Right atrium auricular region (tissue), 2 donors: ENCODE measurements at places on chromosomes 11 and 22. TPM values are rescaled to one million over a fixed set of nuclear protein-coding genes. Genes with fewer than 3 reads are reported as not detected.

- DNase-seq, result peak; percentile 38
These were observed 5.2 kb upstream of the PLET1 start for GRCh38 chr11:112265659-112266409.

DNA sequence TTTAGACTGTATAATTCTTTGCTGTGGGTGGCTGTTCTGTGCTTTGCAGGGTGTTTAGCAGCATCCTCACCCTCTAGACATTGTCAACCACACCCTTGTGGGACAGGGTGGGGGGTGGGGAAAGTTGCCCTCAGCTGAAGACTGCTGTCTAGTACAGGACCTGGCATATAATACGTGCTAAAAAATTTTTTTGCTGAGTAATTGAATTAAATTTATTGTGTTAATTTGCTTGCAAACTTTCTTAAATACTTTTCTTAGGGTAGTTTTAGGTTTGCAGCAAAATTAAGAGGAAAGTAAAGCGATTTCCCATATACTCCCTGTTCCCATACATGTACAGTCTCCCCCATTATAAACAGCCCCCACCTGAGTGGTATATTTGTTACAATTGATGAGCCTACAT lies 268.5 kb downstream of the SOX6 start:
- DNase-seq, result no peak

DNA sequence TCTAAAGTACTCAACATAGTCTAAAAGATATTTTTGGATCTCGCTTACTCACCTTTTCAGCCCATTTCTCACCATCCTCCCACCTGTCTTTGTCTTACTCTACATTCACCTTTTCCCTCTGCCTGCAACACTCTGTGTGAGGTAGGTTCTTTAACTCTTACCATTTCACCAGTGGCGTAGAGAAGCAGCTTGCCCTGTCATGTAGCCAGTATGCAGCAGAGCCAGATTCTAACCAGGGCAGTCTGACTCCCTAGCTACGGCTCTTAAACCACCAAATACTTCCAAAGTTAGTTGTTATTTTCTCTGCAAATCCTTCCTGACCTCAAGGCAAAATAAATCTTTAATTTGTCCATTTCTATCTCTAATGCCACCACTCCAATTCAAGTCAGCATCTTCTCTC lies 7.5 kb downstream of the ALG8 start:
- no peak for DNase-seq

DNA sequence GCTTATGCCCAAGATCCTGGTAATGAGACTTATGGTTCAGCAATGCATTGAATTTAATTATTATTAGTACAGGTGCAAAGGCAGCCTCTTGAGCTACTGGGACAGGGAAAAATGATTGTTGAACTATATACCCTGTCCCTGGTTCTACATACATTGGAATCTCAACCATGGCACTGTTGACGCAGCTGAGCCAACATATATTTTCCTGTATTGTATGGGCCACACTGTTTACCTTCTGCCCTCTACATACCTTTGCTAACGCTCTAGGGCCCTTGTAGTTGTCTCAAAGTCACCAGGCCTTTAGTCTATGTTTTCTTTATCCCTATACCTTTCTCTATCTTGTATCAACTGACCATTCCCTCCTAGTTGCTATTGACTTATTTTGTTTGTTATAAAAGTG lies 22.6 kb downstream of the KREMEN1 start:
- DNase-seq, result no peak

DNA sequence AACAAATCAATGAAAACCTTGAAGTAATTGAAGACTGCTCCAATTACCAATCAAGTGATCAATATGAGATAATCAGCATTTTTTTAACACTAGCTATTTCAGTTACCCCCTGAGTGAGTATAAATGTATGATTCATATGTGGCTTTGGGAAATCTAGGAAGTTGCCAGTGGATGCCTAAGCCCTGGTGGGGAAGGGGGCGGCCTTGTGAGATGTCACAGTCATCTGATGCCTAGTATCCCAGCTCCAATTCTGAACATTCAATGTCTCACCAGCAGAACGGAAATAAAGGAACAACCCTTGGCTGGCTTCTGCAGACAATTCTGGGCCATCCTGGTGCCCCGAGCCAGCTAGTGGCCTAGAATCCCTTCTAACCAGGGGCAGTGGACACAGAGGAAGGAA lies 58.5 kb upstream of the TIMP3 start:
- DNase-seq, result no peak

GRCh38 chr11:47413908-47414684 lies 5.7 kb downstream of the SLC39A13 start:
- DNase-seq, result no peak

DNA sequence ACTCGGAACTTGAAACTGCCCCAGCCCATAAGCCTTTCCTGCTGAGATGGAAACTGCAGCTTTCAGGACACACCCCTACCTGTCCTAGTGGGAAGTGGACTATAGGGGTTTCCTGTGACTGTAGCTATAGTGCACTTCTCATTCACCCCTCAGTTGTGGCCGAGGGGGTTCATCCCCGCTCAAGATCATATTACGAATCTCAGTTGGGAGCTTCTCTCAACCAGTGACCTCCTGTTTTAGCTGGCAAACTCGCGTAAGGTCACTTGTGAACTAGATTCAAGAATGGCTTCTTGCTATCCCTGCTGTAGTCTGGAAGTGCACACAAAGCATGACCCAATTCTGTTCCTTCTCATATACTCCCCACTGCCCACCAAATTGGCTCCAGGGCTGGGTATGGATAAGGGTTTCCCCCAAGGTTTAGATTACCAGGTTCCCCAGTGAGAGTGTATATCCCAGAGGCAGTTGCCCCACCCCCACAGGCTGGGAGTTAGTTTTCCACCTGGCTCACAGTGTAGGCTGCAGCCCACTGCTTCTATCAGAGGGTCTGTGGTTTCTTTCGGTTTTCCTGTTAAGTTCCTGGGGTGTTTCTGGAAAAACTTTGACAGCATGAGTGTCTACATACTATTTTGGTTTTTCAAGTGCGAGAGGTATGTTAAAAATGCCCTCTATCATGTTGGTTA lies 812.9 kb downstream of the JRKL start:
- DNase-seq, result no peak

GRCh38 chr22:22906907-22907550 lies 19.4 kb downstream of the IGLL5 start:
- DNase-seq, result no peak

GRCh38 chr11:125166764-125167291 lies 2.3 kb downstream of the PKNOX2 start:
- DNase-seq, result no peak

DNA sequence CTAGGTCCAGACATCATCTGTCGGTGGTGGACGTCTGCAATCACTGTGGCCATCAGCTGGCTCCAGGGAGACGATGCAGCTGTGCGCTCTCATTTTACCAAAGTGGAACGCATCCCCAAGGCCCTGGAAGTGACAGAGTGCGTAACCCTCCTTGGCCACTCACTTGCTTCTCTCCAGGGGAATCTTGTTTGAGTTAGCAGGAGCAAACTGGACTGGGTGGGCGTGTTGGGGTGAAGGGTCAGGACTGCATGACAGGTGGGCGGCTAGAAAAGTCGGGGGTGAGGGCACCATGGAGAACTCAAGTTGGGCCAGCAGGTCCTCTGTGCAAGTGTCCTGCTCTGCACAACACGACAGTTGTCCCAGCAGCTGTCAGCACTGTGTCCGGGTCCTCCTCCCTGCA lies 16.2 kb downstream of the SHISA8 start:
- no peak for DNase-seq

GRCh38 chr22:44024288-44024921 lies at the start of gene PARVB:
Gene PARVB, plus strand, starts transcription at chr22:44024302. Its CDS starts 38 bp downstream, at chr22:44024340.
- no peak for DNase-seq

DNA sequence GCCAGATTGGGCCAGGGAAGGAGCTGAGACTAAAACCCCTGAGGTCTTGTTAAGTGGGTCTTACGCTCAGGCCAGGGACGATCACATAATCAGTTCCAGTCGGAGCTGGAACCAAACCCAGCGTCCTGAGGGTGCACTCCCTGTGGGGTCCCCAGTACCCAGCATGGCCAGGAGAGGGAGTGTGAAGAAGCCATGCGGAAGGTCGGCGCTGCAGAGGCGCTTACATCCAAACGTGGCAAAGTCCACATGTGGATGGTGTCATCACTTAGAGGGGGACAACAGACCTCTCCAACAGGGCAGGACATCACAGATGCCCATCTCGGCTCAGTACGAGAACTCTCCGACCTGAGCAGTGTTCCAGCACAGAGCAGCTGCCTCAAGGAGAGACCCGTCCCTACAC lies 8.3 kb downstream of the ATP5MGL start:
- no peak for DNase-seq

DNA sequence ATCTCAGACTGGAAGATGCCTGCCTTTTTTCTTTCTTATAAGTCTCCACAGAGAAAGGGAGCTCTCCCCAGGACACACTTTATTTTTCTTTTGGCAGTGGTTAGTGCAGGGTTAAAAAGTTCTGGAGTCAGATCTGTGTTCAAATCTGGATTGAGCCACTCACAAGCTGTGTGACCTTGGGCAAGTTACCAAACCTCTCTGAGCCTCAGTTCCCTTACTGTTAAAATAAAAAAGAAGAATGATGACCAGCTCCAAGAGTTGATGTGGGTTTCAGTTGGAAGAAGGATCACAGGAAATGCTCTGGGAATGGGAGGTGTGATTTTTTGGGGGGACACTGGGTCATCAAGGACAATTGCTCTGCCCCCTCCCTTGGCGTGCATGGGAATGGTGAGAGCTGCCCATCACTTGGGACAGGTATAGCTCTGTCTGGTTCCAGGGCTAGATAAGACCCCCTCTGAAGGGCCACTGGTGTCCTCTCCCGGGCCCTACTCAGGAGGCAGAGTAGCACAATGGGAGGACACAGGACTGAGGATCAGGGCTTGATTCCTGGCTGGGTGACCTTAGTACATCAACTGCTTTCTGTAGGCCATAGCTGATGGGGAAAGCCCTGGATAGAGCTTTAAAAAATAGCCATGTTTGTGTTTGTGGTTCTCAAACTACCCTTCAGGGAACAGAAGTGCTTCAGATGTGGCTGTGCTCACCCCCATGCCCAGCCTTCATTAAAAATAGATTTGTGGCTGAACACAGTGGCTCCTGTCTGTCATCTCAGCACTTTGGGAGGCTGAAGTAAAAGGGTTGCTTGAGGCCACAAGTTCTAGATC lies 228.3 kb downstream of the MIAT start:
- DNase-seq, result peak; percentile 46

- no peak for DNase-seq
These were observed 232.0 kb downstream of the CEP164 start for GRCh38 chr11:117559698-117560097.

- DNase-seq, result no peak
These were observed 18.7 kb upstream of the ACER3 start for GRCh38 chr11:76841923-76842452.

DNA sequence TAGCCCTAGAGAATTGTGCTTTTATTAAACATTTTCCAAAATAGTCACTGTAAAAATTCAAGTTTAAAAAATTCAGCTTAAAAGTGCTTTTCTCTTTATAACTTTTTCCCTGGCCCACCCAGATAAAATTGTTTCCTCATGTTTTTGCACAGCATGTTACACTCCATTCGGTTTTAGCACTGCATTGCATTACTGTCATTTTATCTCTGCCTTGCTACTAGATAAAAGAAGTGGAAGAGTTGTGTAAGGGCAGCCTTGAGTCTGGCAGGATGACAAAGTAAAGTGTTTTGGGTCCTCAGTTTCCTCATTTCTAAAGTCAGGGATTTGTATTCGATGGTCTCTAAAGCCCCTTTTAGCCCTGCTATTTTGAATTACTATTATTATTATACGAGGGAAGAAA lies 99.8 kb downstream of the ATM start:
- DNase-seq, result no peak

GRCh38 chr11:69000831-69001242 lies 12.2 kb downstream of the MRGPRF start:
- peak; percentile 89 for DNase-seq

DNA sequence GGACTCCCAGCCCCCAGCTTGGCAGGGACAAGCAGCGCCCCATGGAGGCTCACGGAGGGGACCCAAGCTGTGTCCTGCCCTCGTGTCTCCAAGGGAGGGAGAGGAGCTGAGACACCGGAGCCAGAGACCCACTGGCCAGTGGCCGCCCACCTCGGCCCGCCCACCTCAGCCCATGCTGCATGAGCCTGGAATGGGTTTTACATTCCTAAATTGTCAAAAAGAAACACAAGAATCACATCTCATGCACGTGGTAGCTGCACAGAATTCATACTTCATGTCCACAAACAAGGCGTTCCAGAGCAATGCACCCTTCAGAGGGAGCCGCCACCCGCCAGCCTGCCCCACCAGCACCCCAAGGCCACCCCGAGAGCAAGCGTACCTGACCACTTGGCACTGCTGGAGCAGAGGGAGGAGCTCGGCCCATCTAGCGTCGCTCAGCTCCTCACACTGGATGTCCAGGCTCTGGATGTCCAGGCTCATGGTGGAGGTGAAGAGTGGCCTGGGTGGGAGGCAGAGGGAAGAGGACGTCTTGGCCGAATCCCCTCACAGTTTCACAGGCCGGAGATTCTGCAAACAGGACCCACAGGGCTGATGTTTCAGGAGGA lies 5.3 kb downstream of the RNH1 start:
- DNase-seq, result no peak

The MS4A3 gene
- not detected for total RNA-seq

The MYEOV gene
- not detected for total RNA-seq

The PANX2 gene
- total RNA-seq, result 0.67 TPM

The OR10G7 gene
- total RNA-seq, result not detected

The FZD4 gene
- 22.6 TPM for total RNA-seq

The OR52N4 gene
- total RNA-seq, result not detected

The SYT12 gene
- total RNA-seq, result 0.44 TPM

The CDC42BPG gene
- total RNA-seq, result 0.33 TPM
